Activated CD4-positive, alpha-beta T cell treated with anti-CD3 and anti-CD28 coated beads for 4 hours (primary cell): ENCODE measurements at places on chromosomes 7 and 10.

- no peak for DNase-seq
Measured at GRCh38 chr7:54946764-54947163, 72.1 kb upstream of the EGFR start.

DNA sequence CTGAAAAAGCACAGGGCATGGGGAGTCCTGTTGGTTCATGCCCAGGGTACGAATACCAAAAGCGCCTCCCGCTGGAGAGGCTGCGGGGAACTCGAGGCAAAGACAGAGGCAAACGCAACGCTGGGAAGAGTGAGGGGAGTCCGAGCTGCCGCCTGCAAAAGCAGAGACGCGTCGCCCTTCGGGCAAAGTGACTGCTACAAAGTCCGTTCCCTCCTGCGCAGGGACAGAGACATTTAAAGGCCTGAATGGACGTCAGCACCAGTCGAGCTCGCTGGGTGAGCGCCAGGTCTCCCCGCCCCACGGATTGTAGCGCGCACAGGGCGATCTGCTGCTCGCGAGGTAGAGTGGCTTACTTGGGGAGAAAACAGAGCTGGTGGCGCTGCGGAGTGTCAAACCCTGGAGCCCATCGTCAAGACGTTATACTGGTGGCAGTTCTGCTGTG is 732.8 kb downstream of the ZWINT start:
- DNase-seq, result no peak

DNA sequence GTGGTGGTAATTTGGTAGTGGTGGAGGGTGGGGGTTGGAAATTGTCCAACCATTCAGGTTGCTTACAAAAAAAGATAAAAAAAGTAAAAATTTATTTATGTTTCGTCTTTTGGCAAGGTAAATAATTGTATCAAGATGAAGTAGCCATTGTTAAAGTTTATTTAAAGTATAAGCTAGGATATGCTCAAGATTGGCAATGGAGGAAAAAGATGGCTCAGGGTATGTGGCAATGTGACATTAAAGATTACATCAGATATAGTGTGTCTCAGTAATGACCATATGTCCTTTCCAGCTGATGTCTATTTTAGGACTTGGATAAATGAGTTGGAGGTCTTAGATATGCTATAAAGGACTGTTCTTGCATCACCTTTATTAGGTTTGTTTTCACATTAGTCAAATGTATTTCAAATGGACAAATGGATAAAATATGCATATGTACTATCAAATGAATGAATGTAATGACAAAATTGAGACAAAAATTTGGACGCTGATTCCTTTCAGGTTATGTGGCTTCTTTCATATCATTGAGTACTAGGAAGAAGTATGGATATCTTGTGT is 60.9 kb downstream of the ST7 start:
- DNase-seq, result no peak

DNA sequence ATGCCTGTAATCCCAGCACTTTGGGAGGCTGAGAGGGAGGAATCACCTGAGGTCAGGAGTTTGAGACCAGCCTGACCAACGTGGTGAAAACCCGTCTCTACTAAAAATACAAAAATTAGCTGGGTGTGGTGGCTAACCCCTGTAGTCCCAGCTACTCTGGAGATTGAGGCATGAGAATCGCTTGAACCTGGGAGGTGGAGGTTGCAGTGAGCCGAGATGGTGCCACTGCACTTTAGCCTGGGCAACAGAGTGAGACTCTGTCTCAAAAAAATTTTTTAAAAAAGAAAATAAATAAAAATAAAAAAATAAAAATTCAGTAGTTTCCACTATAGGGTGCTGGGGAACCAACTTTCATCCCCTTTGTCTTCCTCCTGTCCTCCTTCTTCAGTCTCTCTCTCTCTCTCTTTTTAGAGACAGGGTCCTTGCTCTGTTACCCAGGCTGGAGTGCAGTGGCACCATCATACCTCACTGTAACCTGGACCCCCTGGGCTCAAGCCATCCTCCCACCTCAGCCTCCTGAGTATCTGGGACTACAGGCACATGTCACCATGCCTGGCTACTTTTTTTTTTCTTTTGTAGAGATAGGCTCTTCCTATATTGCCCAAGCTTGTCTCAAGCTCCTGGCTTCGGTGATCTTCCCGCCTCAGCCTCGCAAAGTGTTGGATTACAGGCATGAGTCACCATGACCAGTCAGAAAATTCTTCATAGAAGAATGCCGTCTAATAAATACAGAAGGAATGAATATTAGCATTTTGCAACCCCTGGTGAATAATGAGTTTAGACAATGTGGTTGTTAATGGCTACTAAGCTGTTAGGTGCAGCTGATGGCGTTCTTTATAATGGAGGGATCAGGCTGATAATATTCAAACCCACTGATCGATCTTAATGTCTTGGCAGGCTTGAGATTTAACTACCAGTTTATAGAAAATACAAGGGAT is 20.6 kb downstream of the RBM20 start:
- DNase-seq, result no peak

GRCh38 chr7:17289074-17289645 is 9.3 kb upstream of the AHR start:
- DNase-seq, result no peak
